Glomerular endothelial cell (primary cell): ENCODE measurements at places on chromosomes 16 and 17. TPM values are rescaled to one million over a fixed set of nuclear protein-coding genes. Genes with fewer than 3 reads are reported as not detected.

DNA sequence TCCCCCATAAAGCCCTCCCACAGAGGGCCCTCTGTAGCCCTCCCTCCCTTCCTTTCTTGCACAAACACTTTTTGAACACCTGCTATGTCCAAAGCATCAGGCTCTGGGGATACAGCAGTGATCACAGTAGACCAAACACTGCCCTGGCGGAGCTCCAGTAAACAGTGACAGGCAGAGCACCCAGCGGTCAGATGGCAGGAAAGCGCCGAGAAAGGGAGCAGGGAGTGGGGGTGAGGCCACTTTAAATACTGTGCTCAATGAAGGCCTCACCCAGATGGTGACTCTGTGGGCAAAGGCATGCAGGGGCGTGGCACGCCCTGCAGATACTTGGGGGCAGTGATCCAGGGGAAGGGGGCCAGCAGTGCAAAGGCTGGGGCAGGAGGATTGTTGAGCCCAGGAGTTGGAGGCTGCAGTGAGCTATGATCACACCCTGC lies 7.6 kb downstream of the PRR29 start:
- DNase-seq: no peak

- DNase-seq: no peak
These were observed 5.9 kb downstream of the CLEC19A start for GRCh38 chr16:19291475-19291874.

Gene TK1
- total RNA-seq: 23.3 and 51.8 TPM in 2 replicates

- DNase-seq: no peak
These were observed at the start of gene ABCC3 for GRCh38 chr17:50634224-50634914. Gene ABCC3, plus strand, starts transcription at chr17:50634881. Its CDS starts 56 bp downstream, at chr17:50634937.

Gene ARL17A
- total RNA-seq: 3.4 and 4.2 TPM in 2 replicates

Gene ALOX12B
- not detected in 2 replicates for total RNA-seq

GRCh38 chr16:56534847-56535383 lies 15.1 kb upstream of the BBS2 start:
- DNase-seq: no peak

Gene TNFSF13
- total RNA-seq: 1.5 and 6.7 TPM in 2 replicates

DNA sequence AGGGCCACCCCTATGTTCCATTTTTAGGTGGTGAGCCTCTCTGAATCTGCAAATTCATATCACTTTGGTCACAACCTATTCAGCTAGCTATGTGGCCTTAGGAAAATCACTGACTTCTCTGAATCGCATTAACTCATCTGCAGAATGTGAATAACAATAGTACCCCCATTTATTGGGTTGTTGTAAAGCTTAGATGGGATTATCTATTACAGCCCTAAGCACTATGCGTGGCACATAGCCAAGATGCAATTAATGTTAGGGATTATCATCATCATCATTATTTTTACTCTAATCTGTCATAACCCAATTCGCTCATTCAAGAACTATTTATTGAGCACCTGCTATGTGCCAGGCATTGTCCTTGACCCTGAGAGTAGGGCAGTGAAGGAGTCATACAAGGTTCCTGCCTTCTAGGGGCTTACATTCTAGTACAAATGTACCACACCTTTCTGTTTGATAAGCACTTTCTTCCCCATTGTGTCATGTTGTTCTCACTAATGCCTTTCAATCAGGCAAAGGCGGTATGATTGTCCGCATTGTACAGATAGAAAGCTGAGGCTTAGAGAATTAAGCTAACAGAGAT lies 38.5 kb downstream of the CHD9 start:
- no peak for DNase-seq

- DNase-seq: no peak
These were observed 28.7 kb downstream of the CALB2 start for GRCh38 chr16:71387045-71387871.

Gene CX3CL1
- 13.3 and 58.0 TPM in 2 replicates for total RNA-seq

Gene CES3
- 0.06 TPM in 1 of 2 replicates, not detected in the other for total RNA-seq

Gene ADAD2
- total RNA-seq: 0.06 TPM in 1 of 2 replicates, not detected in the other

- peak; percentile 9 for DNase-seq
These were observed at the start of gene TEKT1 for GRCh38 chr17:6831661-6832263. Gene TEKT1, minus strand, starts transcription at chr17:6831729. Its CDS starts 1,353 bp downstream, at chr17:6830376.

GRCh38 chr16:3881499-3881990 lies 1.0 kb upstream of the CREBBP start:
- DNase-seq: no peak

- DNase-seq: no peak
These were observed 18.9 kb downstream of the LGALS9 start for GRCh38 chr17:27649929-27650328.

Gene PHF12
- total RNA-seq: 27.4 and 39.8 TPM in 2 replicates

Gene C1QTNF8
- total RNA-seq: not detected in 2 replicates

Gene TOM1L1
- 5.0 and 8.8 TPM in 2 replicates for total RNA-seq

DNA sequence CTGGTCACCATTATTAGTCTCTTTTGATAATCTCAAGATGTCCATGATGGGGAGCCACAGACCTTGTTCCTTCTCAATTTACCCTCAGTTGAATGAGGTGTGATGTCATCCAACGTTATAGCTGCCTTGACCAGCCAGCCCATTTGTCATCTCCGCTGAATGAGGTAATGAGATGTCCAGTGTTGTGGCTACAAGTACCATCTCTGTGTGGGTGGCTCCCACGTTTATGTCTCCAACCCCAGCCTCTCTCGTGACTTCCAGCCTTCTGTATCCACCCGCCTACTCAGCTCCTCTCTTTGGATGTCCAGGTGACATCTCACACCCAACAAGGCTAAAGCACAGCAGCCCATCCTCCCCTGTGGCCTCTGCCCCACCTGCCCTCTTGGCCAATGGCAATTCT lies 18.2 kb downstream of the DNAH17 start:
- DNase-seq: no peak
